ENCODE measurements at places on chromosomes 3 and 15.

- no peak for DNase-seq
Observed at GRCh38 chr3:33773637-33774036, 24.8 kb upstream of the PDCD6IP start.

- no peak for DNase-seq
Observed at GRCh38 chr3:43062564-43063040, 43.3 kb downstream of the POMGNT2 start.

DNA sequence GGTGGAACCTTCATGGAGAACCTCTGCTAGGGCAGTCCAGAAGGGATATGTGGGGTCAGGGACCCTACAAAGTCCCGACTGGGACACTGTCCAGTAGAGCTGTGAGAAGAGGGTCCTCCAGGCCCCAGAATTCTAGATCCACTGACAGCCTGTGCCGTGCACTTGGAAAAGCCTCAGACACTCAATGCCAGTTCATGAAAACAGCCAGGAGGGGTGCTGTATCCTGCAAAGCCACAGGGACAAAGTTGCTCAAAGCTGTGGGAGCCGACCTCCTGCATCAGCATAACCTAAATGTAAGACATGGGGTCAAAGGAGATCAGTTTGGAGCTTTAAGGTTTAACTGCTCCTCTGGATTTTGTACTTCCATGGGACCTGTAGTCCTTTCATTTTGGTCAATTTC, 448.8 kb upstream of the CADM2 start:
- DNase-seq, result no peak

DNA sequence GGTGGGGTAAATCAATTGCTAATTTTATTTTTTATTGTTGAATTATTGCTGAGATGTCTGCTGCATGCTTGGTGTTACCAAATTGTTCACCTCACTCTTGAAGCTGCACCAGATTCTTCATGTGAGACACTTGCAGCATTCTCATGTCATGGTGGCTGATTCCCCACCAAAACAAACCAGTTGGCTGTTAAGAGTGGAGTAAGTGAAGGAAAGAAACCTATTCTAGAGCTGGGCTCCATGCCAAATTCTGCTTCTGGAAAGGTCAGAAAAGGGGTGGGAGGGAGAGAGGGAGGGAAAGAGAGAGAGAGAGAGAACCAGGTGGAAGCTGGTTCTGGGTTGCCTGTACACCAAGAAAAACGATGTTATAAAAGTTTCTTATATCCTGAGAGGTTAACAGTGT, 317.5 kb upstream of the THRB start:
- DNase-seq, result no peak

DNA sequence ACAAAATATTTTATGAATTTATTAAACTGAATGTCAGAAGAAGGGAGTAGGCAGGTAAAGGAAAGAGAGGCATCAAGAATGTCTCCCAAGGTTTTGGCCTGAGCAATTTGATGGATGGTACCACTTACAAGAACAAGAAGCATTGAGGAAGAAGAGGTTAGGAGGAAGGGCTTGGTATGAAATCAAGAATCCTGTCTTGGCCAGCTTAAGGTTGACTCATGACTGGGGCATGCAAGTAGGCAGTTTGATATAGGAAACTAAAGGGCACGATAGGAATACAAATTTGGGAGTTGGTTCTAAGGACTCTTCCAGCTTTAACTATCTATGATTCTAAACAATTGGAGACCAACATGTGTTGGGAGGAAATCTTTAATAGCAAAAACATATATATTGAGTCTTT, 79.1 kb downstream of the NTRK3 start:
- DNase-seq, result no peak

DNA sequence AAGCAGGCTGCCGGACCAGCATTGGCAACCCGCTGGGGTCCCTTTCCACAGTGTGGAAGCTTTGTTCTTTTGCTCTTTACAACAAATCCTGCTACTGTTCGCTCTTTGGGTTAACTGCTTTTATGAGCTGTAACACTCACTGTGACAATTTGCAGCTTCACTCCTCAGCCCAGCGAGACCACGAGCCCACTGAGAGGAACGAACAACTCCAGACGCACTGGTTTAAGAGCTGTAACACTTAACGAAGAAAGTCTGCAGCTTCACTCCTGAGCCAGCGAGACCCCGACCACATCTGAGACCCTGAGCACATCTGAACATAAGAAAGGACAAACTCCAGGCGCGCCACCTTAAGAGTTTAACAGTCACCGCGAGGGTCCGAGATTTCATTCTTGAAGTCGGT, 10.7 kb upstream of the CCR4 start:
- no peak for DNase-seq

Data from AG09309 (cell line).